ENCODE measurements at places on chromosomes 12 and 14.

GRCh38 chr14:72941286-72941985 lies 15.2 kb downstream of the DCAF4 start:
- DNase-seq = no peak

GRCh38 chr14:63457498-63457897 lies 85.7 kb downstream of the PPP2R5E start:
- DNase-seq = no peak

- no peak for DNase-seq
Measured at GRCh38 chr14:93991212-93991611, 5.9 kb upstream of the CCDC197 start.

DNA sequence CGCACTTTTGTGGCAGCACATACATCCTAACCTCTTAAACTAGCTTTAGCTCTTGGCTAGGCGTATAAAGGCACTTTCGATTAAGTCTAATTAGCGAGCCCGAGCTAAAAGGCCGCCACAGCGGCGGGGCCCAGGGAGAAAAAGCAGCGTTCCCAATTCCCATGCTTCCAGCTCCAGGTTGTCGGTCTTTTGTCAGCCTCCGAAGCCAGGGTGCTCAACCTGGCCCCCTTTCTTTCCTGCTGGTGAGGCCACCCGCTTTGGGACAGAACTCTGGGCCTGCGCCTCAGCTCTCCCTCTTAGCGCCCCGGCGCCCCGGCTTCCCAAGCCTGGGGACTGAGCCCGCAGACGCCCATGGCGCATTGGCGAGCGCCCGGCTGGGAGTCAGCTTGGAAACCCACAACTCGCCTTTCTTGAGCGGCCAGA lies 33.3 kb upstream of the TBX5 start:
- no peak for DNase-seq

GRCh38 chr12:105349138-105349537 lies 18.6 kb downstream of the C12orf75 start:
- no peak for DNase-seq

GRCh38 chr12:12217018-12217359 lies 49.9 kb downstream of the LRP6 start:
- DNase-seq = no peak

- DNase-seq = no peak
Measured at GRCh38 chr12:132638541-132639408, 20.2 kb downstream of the P2RX2 start.

DNA sequence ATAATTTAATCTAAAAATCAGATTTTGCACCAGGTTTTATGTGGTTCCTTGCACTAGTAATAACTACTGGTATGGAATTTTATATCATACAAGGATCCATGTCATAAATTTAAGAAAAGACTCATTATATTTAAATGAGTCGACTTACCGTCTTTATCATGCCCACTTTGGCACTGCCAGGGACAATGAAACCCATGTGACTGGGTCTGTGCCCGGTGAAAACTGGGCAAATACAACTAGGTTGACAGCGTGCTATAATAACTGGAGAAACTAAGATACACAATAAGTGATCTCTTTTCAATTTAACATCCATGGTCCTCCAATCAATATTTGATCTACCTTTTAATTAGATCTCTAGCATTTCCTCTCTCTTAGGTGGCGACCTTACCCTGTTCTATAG lies 64.5 kb downstream of the ACADS start:
- DNase-seq = no peak

- no peak for DNase-seq
Measured at GRCh38 chr12:107704041-107704440, 18.4 kb downstream of the PWP1 start.

DNA sequence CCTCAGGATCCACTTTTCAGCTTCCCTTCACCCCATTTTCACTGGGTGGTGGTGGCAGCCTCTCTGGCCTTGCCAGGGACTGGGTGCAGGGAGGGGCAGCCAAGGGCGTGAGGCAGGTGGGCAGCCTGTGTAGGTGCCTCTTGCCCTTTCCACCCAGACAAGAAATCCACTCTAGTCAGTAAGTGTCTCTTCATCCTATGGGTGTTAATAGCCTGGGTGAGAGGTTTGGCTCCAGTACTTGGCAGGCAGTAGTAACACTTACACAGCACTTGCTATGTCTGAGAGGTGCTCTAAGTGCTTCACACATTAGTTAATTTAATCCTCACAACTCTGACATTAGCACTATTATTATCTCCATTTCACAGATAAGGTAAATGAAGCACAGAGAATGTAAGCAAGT lies 171.9 kb downstream of the EMP1 start:
- no peak for DNase-seq

- DNase-seq = no peak
Measured at GRCh38 chr12:101414533-101415119, 7.1 kb upstream of the ARL1 start.

GRCh38 chr12:6965714-6966113 lies 4.8 kb downstream of the PHB2 start:
- DNase-seq = no peak

GRCh38 chr12:22299294-22299912 lies 35.1 kb downstream of the ST8SIA1 start:
- DNase-seq = no peak

DNA sequence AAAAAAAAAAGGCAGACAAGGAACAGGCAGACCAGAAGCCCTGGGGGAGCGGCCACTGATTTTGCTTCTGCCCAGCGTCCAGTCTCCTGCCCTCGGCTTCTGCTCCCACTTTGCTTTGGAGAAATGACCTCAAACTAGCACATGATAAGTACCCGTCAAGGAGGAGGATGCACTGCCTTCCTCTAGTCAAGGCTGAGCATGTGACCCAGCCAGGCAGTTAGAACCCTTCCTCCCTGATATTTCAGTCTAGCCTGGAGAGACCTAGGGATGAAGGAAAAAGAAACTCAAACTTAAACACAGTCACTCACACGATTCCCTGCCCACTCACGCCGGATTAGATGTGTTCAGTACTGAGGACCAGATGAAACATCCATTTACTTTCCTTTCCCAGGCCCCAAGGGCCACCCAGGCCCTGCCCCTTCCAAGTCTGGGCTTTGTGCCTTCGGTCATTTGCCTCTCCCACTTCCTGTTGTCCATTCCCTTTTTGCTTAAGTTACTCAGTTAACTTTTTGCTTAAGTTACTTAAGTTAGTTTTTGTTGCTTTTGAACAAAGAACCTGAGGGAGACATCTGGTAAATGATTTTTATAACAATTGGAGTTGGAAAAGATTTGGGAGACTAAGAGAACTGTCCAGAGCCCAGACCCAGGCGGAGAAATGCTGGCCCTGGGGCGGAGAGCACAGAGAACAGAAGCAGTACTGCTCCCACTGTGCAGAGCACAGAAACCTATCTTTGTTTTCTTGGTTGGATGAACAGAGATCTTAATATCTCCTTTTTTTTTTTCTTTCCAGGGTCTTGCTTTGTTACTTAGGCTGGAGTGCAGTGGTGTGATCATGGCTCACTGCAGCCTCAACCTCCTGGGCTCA lies 23.0 kb upstream of the TTC7B start:
- no peak for DNase-seq

DNA sequence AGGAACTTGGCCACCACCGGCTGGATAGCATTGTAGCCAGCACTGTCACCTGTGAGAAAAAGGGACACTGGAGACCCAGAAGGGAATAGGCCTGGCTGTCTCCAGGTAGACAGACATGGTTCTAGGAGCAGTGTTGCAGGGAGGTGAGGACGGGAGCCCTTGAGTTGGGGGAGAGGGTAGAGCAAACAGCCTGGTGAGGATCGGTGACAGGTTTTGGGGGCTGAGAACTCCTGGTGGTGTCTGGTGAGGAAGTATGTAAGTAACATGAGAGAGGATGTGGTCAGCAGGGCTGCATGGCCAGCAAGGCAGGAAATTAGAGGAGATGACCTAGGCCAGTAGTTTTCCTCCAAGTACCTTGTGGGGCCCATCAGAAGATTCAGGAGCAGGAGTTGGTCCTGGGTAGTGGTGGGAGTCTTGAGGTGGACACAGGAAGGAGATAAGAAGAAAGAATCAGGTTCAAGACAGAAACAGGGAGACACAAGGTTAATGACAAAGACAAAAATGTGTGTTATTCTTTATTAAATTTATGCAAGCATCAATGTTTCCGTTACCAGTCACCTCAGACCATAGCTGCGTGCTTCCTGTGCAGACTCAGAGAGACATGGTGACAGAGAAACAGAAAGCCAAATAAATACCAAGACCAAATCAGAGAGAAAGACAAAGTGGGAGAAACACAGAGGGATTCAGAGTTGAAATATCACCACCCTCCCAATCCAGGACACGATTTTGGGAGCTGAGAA lies at the start of gene ARHGAP9:
TSS of gene ARHGAP9 (minus strand) at position 491 of the 740 bp plus-strand sequence. CDS start at position 31, 460 bp downstream.
- no peak for DNase-seq

GRCh38 chr12:87812681-87813080 lies 216.5 kb downstream of the C12orf50 start:
- DNase-seq = no peak

DNA sequence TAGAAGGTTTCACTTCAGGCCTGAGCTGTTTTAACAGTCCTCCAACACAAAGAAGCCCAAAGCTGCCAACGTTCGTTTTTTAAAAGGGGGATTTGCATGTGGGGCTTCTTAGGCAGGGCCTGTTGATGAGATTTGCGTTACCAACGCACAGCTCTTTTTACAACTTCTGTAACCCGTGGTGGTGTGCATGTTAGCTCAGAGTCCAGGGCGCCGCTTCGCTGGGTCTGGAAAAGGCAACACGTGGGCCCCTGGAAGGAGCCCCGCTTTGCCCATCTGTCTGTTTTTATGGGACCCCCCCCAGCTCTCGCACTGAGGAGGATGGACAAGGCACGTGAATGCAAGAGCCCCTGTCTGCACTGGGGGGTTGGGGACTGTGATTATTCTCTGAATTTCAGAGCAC lies 84.0 kb downstream of the ESR2 start:
- no peak for DNase-seq

GRCh38 chr14:102828151-102828550 lies 50.9 kb downstream of the TRAF3 start:
- no peak for DNase-seq

DNA sequence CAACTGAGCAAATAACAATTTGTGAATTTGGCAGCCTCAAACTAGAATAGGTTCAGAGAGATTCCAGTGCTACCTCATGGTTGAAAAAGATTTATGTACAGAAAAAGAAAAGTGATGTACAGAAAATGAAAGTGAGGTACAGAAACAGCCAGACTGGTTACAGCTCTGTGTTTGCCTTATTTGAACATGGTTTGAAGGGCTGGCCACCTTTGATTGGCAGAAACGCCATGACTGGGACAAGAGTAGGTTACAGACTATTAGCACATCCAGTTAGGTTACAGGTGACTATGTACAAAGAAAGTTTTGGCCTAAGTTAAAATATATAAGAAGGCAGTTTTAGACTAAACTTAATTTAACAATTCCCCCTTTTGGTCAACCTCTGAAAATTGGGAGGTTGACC lies 309.4 kb downstream of the BTG1 start:
- no peak for DNase-seq

DNA sequence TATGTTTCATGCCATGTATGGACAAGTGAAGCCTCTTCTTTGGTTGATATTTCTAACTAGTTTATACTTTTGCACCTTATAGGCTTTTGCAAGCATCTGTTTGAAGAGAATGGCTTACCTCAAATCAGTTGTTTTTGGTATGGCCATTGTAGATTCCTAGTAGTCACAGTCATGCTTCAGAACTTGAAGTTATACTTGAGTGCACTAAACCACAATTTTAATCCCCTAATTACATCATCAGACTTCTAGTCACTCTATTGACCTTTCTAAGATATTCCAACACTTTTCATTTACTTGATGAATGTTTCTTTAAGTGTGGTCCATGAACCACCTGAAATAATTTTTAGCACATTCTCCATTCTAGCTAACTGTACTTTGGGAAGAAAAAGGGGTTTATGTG lies 18.6 kb upstream of the KLRB1 start:
- DNase-seq = no peak

DNA sequence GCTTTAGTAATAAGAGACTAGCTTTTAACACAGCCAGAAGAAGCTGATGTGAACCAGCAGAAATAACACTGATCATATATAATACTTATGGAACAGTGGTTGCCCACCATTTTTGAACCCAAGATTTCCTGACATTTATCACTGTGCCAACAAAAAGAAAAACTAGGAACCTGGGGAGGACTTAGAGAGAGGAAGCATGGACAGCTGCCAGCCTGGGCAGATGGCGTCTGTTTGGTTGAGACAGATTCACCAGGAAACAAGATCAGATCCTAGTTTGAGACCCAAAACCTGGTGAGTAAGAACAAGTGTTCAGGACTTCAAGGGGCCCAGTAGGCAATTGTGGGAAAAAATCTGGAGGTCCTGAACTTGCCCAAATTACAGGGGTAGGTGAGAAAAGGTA lies 95.3 kb downstream of the BICD1 start:
- DNase-seq = no peak

DNA sequence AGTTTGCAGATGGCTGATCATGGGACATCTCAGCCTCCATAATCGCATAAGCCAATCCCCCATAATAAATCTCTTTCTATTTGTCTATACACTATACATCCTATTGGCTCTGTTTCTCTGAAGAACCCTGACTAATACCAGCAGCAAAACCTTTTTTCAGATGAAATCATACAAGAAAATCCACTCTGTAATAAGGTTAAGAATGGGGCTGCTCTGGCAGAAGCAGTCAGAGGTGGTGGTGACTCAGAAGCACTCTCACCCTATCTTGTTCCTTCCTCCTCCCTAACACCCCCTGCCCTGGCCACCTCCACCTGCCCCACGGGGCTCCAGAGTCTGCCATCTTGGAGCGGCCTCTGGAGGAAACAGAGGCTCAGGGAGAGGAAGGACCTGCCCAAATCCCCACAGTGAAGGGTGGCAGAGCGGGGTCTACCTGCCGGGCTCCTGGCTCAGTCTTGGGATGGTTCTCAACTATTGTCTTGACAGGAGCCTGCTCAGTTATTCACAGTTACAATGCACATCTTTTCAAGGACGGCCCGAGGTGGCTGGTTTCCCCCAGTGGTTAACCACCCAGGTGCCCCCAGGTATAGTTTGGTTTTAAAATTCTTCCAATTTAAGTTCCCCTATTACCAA lies 109.3 kb upstream of the EVL start:
- DNase-seq = no peak

- DNase-seq = no peak
Measured at GRCh38 chr12:14545144-14546124, 22.2 kb downstream of the PLBD1 start.

DNA sequence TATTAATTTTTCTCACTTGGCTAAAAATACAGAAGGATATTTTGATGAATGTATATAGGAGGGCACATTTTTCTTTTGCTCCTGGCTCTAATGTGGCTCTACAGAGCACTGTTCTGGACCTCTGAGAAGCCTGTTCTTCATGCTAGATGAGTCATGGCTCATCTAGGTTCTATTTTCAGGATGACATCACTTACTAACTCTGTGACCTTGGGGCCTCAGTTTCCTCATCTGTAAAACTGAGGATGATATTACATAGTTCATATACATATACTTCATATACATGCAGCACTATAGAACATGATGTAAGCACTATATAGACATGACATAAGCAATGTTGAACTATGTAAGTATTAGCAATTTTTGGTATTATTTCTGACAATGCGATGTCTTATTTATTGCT lies 35.8 kb downstream of the SOCS2 start:
- no peak for DNase-seq

GRCh38 chr12:8011331-8011730 lies 21.2 kb upstream of the FOXJ2 start:
- DNase-seq = no peak

- no peak for DNase-seq
Measured at GRCh38 chr14:100448376-100448775, 125.2 kb downstream of the SLC25A47 start.

- DNase-seq = no peak
Measured at GRCh38 chr12:76444408-76444984, 96.3 kb upstream of the BBS10 start.

GRCh38 chr12:82968631-82969367 lies 282.1 kb downstream of the TMTC2 start:
- no peak for DNase-seq

GRCh38 chr12:106118-106591 lies 39.6 kb downstream of the IQSEC3 start:
- DNase-seq = no peak

- DNase-seq = no peak
Measured at GRCh38 chr12:91072931-91073330, 15.1 kb upstream of the KERA start.
